Calu3 (cell line): ENCODE measurements at places on chromosomes 13 and 19.

DNA sequence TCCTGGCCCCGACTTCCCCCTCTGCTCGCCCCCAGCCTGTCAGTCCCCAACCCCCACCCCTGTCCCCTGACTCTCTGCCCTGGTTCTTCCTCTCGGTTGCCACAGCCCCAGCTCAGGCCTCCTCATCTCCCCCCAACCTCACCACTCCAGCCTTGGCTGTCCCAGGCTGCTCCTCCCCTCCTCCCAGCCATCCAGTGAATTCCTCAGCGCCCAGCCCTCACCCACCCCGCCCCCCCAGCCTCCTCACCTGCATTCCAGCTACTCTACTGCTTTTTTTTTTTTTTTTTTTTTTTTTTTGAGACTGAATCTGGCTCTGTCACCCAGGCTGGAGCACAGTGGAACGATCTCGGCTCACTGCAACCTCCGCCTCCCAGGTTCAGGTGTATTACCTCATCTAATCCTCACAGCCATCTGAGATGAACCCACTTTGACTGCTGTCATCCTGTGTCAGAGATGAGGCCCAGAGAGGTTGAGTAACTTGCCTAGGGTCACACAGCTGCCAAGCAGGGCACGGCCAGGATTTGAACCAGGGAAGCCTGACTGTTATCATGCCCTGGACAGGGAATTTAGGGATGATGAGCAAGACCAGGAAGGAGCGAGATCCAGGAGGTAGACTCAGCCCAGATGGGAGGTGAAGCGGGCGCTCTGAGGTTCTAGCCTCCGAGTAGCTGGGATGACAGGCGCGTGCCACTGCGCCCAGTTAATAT lies 2.6 kb downstream of the SULT2B1 start:
- DNase-seq = no peak
- no peak overlapping the region for H3K4me3 ChIP-seq
- H3K27me3 ChIP-seq = peaks cover 14% of the 10 kb centered on the region
- H3K4me1 ChIP-seq = peaks cover 38% of the 10 kb centered on the region

DNA sequence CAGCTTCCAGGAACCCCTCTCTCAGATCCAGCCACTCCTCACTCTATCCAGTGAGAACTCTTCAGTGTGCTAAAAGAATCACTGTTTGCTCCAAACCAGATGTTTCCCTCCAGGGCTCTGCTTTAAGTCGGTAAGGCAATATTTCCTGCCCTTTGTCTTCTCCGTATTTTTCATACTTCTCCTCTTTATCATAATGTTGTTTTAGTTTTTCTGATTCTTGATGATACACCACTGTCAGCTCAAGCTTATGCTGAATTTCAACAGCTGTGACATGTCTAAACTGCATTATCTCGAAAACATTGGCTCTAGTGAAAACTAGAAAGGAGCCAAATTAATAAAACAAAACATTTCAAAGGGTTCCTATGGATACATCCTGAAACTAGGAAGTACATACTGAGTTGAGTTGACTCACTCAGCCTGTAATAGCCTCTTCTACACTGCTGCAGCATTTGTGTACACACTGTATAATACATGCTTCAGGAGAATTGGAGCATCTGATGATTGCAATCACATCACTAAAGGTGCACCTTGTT lies 39.8 kb downstream of the GPR180 start:
- H3K27ac ChIP-seq = no peak overlapping the region
- no peaks in the 10 kb centered on the region for H3K36me3 ChIP-seq
- H3K4me1 ChIP-seq = no peaks in the 10 kb centered on the region
- no peak for DNase-seq

GRCh38 chr13:113855931-113856715 lies 7.8 kb downstream of the GAS6 start:
- no peak overlapping the region for H3K27ac ChIP-seq
- H3K4me1 ChIP-seq = no peaks in the 10 kb centered on the region
- H3K27me3 ChIP-seq = no peaks in the 10 kb centered on the region
- H3K36me3 ChIP-seq = no peaks in the 10 kb centered on the region

- no peaks in the 10 kb centered on the region for H3K36me3 ChIP-seq
- no peak for DNase-seq
- no peaks in the 10 kb centered on the region for H3K4me1 ChIP-seq
- H3K4me3 ChIP-seq = peak overlapping the region; percentile 58
- no peaks in the 10 kb centered on the region for H3K27me3 ChIP-seq
Measured at GRCh38 chr13:100589178-100589725, 663 bp upstream of the GGACT start.

DNA sequence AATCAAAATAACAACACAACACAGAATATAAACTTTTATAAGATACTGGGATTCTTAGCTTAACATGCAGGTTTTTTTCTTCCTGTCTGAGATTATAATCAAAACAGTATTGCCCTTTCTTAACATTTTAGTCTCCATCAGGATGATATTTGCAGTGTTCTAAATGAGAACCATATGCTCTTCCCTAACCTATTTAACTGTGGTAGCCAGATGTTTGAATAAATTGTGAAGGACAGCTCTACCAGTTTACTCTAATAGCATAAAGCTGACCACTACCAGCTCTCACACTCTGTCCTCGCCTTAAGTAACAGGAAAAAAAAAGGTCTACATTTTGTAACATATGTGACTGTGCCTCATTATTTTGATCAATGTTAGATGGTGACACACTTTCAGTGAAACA lies 618.7 kb upstream of the SGCG start:
- H3K36me3 ChIP-seq = no peaks in the 10 kb centered on the region
- H3K4me1 ChIP-seq = no peaks in the 10 kb centered on the region
- no peak overlapping the region for H3K27ac ChIP-seq
- H3K4me3 ChIP-seq = no peak overlapping the region
- no peak for DNase-seq

DNA sequence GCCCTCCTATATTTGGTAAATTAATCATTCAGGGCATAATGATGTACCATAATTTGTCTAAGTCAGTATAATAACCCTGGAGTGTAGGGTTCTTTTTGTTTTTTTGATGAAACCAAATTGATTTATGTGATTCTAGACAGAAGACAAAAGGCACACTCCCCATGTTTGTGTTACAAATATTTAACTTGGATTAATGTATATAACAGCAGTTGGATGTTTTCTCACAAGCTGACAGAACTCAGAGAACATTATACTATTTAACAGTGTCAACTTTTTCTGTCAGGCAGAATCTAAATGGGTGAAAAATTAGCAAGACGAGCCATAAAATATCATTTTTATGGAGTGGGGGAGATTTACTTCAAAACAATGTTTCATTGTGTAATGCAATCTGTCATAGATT lies 15.2 kb downstream of the CBY2 start:
- H3K27ac ChIP-seq = no peak overlapping the region
- H3K36me3 ChIP-seq = no peaks in the 10 kb centered on the region
- no peak for DNase-seq
- H3K27me3 ChIP-seq = peaks cover 73% of the 10 kb centered on the region
- H3K4me3 ChIP-seq = no peak overlapping the region
- no peaks in the 10 kb centered on the region for H3K4me1 ChIP-seq

GRCh38 chr13:72886272-72887067 lies 104.5 kb downstream of the PIBF1 start:
- no peaks in the 10 kb centered on the region for H3K36me3 ChIP-seq
- H3K27me3 ChIP-seq = no peaks in the 10 kb centered on the region
- H3K27ac ChIP-seq = no peak overlapping the region
- no peak for DNase-seq
- no peaks in the 10 kb centered on the region for H3K4me1 ChIP-seq
- H3K4me3 ChIP-seq = no peak overlapping the region

- DNase-seq = no peak
- H3K4me1 ChIP-seq = no peaks in the 10 kb centered on the region
- H3K27ac ChIP-seq = no peak overlapping the region
- no peaks in the 10 kb centered on the region for H3K27me3 ChIP-seq
- no peaks in the 10 kb centered on the region for H3K36me3 ChIP-seq
- no peak overlapping the region for H3K4me3 ChIP-seq
Measured at GRCh38 chr19:51803967-51804366, 9.0 kb downstream of the FPR3 start.

DNA sequence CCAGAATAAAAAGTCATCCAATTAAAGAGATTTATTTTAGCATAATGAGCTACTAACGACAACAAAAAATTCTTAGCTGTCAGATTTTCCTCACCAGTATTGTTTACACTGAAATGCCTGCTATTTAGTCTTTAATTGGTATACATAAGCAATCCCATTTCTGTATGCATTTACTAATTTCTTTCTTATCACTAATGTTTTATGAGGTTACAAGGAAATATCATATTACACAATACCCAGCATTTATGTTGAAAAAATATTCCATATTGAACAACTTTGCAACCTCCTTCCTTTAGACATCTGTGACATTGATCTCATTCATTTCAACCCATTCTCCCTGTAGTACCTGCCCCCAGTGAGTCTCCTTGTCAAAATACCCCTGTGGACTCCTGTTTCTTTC lies 135.4 kb downstream of the SLITRK6 start:
- no peaks in the 10 kb centered on the region for H3K27me3 ChIP-seq
- DNase-seq = no peak
- H3K36me3 ChIP-seq = no peaks in the 10 kb centered on the region
- H3K27ac ChIP-seq = no peak overlapping the region

DNA sequence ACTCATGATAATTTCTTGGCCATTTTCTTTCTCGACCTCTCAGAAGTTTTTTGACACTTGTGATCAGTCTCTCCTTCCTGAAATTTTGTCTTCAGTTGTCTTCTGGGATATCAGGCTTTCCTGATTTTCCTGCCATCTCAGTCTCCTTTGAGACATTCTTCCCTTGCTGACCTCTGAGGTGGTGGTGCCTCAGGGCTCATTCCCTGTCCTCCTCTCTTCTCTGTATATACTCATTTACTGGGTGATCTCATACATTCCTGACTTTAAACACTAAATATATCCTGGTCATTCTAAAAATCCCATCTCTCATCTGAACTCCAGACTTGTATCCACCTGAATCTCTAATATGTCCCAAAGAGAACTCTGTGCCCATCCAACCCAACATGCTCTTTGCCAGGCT lies 31.3 kb upstream of the STARD13 start:
- no peaks in the 10 kb centered on the region for H3K36me3 ChIP-seq
- H3K27ac ChIP-seq = no peak overlapping the region
- DNase-seq = no peak
- H3K4me1 ChIP-seq = no peaks in the 10 kb centered on the region
- H3K4me3 ChIP-seq = no peak overlapping the region
- H3K27me3 ChIP-seq = no peaks in the 10 kb centered on the region

- H3K27ac ChIP-seq = no peak overlapping the region
- H3K4me3 ChIP-seq = no peak overlapping the region
- H3K27me3 ChIP-seq = peaks cover 47% of the 10 kb centered on the region
- no peaks in the 10 kb centered on the region for H3K36me3 ChIP-seq
- H3K4me1 ChIP-seq = peaks cover 7% of the 10 kb centered on the region
- no peak for DNase-seq
Measured at GRCh38 chr19:39796000-39796498, 17.4 kb downstream of the LEUTX start.

- DNase-seq = no peak
- no peaks in the 10 kb centered on the region for H3K27me3 ChIP-seq
- H3K4me1 ChIP-seq = no peaks in the 10 kb centered on the region
- H3K4me3 ChIP-seq = no peak overlapping the region
- H3K36me3 ChIP-seq = no peaks in the 10 kb centered on the region
Measured at GRCh38 chr19:16027528-16027927, 48.8 kb upstream of the TPM4 start.

GRCh38 chr13:27744801-27745200 lies 47.5 kb upstream of the GSX1 start:
- H3K4me3 ChIP-seq = no peak overlapping the region
- H3K27me3 ChIP-seq = peaks cover 34% of the 10 kb centered on the region
- no peaks in the 10 kb centered on the region for H3K4me1 ChIP-seq
- DNase-seq = no peak

DNA sequence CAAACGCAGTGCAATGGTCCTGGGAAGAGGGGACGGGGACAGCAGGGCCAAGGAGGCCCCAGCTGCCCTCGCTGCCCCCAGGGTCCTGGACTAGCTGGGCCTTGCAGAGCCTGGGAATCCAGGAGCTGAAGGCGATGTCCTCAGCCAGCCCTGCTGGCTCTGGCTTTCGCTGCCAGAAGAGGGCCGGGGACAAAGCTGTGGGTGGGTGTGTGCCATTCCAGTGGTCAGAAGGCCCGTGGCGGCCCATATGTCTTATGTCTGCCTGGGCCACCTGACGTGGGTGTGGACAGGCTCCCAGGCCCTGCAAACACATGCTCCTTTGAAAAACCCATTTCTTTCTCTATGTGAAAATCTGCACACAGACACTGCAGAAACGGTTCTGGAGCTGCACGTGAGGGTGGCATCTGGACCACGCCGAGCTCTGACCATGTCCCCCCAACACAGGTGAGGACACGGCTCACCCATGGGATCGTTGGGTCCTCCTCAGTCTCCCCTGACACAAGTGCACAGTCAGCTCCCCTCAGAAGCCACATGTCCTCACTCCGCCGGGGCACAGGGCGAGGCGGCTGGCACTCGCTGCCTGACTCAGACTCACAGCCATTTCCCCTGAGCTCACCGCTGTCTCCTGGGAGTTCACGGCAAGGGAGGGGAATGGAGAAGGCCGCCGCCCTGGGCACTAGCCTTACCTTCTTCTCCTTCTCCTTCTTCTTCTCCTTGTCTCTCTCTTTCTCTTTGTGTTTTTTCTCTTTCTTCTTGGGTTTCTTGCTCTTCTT lies 16.9 kb downstream of the IZUMO4 start:
- H3K27ac ChIP-seq = no peak overlapping the region
- no peaks in the 10 kb centered on the region for H3K4me1 ChIP-seq
- H3K36me3 ChIP-seq = peaks cover 68% of the 10 kb centered on the region
- H3K27me3 ChIP-seq = no peaks in the 10 kb centered on the region
- H3K4me3 ChIP-seq = no peak overlapping the region

GRCh38 chr19:5039642-5040543 lies 71.0 kb downstream of the KDM4B start:
- no peak for DNase-seq
- no peaks in the 10 kb centered on the region for H3K4me1 ChIP-seq
- H3K27me3 ChIP-seq = no peaks in the 10 kb centered on the region
- H3K27ac ChIP-seq = no peak overlapping the region

- H3K4me1 ChIP-seq = no peaks in the 10 kb centered on the region
- no peak overlapping the region for H3K27ac ChIP-seq
- no peak overlapping the region for H3K4me3 ChIP-seq
- peaks cover 5% of the 10 kb centered on the region for H3K36me3 ChIP-seq
- no peak for DNase-seq
Measured at GRCh38 chr13:45278096-45278645, 62.8 kb downstream of the TPT1 start.

DNA sequence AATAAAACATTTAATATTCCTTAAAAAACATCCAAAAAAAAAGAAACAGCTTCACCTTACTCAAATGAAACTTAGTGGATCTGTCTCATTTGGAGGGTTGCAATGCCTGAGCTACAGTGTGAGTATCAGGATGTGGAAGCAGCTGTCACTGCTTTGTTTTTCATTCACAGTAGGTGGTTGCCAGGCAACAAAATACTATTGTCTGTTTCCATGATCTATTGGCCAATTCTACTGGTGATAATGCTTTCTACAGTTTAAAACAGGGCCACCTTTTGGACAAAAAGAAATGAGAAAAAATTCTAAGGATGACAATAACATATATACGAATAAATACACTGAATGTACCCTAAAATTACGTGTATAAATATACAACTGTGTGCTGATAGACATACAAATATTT lies 3.0 kb downstream of the ENOX1 start:
- H3K27me3 ChIP-seq = no peaks in the 10 kb centered on the region
- no peak overlapping the region for H3K27ac ChIP-seq
- H3K4me1 ChIP-seq = peaks cover 10% of the 10 kb centered on the region
- peaks cover 20% of the 10 kb centered on the region for H3K36me3 ChIP-seq
- no peak overlapping the region for H3K4me3 ChIP-seq
